ENCODE measurements at places on chromosomes 7 and 10. TPM values are rescaled to one million over a fixed set of nuclear protein-coding genes. Genes with fewer than 3 reads are reported as not detected.

Gene NXPH1
- 0.37 TPM for total RNA-seq

DNA sequence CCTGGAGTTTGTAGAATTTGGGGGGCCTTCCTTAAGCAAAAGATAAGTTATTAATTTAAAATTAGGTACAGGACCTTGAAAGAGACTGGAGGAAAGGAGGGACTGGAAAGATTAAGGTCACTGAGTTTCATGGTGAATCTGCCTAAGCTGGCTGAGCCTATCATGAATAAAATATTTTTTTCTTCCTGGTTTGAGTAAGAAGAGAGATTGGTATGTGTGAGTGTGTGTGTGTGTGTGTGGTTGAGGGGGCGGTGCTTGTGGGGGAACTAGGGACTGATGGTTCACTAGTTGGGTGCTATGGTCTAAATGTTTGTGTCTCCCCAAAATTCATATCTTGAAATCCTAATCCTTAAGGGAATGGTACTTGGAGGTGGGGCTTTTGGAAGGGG is 142.5 kb upstream of the PRKCQ start:
- no peak for DNase-seq
- H3K27ac ChIP-seq: peak overlapping the region; percentile 82
- H3K4me1 ChIP-seq: peaks cover 6% of the 10 kb centered on the region
- H3K4me3 ChIP-seq: no peak overlapping the region
- H3K36me3 ChIP-seq: no peaks in the 10 kb centered on the region

GRCh38 chr10:44946205-44946604 is 13.4 kb upstream of the RASSF4 start:
- no peak overlapping the region for H3K27ac ChIP-seq
- peaks cover 12% of the 10 kb centered on the region for H3K4me1 ChIP-seq
- H3K36me3 ChIP-seq: no peaks in the 10 kb centered on the region
- no peak for DNase-seq

DNA sequence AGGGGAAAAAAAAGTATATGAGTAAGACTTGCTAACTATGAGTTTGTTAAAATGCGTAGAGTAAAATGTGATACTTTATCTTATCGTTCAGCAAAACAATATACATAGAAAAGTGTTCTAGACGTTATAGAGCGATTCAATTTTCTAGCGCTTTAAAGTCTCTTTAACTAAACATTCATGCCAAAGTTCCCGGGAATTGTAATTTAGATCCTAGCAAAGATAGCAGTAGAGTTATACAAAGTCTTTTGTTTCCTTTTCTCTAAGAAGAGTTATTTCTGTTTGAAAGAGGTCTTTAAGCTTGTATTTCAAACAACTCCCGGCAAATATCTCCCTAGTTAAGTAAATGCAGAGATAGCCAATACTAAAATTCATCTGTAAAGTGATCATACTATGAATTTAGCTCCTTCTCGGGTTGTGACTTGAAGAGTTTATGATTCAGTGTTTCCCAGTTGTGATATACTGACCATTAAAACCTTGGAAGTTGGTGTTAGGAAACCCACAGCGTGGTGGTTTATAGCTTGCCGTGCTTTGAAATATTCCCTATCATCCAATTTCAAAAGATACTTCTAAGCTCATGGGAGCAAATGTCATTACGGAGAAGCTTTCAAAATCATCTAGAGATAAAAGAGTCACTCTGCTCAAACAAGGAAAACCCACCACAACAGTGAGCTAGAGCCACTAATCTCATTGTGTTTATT is 171.7 kb downstream of the CSTF2T start:
- H3K4me1 ChIP-seq: no peaks in the 10 kb centered on the region
- H3K4me3 ChIP-seq: no peak overlapping the region
- no peak overlapping the region for H3K27ac ChIP-seq

Gene SFTPA1
- not detected for total RNA-seq

All from stomach (tissue), 19 donors.